ENCODE measurements at places on chromosomes 3 and 15. TPM values are rescaled to one million over a fixed set of nuclear protein-coding genes. Genes with fewer than 3 reads are reported as not detected.

The GATM gene
- total RNA-seq: 0.89 TPM

The WDR49 gene
- total RNA-seq: not detected

The TIPIN gene
- 4.6 TPM for total RNA-seq

The CEMIP gene
- 213 TPM for total RNA-seq

The GABPB1 gene
- 32.6 TPM for total RNA-seq

The CD86 gene
- total RNA-seq: not detected

The IDH3A gene
- total RNA-seq: 47.1 TPM

The CCDC71 gene
- total RNA-seq: 39.7 TPM

The SNAPC5 gene
- 5.3 TPM for total RNA-seq

The CPNE9 gene
- not detected for total RNA-seq

The C2CD4A gene
- total RNA-seq: not detected

The CCDC54 gene
- not detected for total RNA-seq

The HES1 gene
- total RNA-seq: 13.0 TPM

The C3orf85 gene
- total RNA-seq: not detected

The KBTBD12 gene
- not detected for total RNA-seq

The GRM7 gene
- total RNA-seq: not detected

The CPNE4 gene
- total RNA-seq: 0.11 TPM

The PRRT3 gene
- 7.5 TPM for total RNA-seq

The PLAAT1 gene
- not detected for total RNA-seq

The GNAT1 gene
- not detected for total RNA-seq

The LRRIQ4 gene
- total RNA-seq: not detected

The ROBO2 gene
- not detected for total RNA-seq
